Activated T-helper 17 cell treated with anti-CD3 and anti-CD28 coated beads, Interleukin-2, amount 50 U/mL, for 72 hours (primary cell): ENCODE measurements at places on chromosomes 2 and 18.

GRCh38 chr2:76252704-76253103 lies 542.0 kb upstream of the GCFC2 start:
- no peak for ATAC-seq

DNA sequence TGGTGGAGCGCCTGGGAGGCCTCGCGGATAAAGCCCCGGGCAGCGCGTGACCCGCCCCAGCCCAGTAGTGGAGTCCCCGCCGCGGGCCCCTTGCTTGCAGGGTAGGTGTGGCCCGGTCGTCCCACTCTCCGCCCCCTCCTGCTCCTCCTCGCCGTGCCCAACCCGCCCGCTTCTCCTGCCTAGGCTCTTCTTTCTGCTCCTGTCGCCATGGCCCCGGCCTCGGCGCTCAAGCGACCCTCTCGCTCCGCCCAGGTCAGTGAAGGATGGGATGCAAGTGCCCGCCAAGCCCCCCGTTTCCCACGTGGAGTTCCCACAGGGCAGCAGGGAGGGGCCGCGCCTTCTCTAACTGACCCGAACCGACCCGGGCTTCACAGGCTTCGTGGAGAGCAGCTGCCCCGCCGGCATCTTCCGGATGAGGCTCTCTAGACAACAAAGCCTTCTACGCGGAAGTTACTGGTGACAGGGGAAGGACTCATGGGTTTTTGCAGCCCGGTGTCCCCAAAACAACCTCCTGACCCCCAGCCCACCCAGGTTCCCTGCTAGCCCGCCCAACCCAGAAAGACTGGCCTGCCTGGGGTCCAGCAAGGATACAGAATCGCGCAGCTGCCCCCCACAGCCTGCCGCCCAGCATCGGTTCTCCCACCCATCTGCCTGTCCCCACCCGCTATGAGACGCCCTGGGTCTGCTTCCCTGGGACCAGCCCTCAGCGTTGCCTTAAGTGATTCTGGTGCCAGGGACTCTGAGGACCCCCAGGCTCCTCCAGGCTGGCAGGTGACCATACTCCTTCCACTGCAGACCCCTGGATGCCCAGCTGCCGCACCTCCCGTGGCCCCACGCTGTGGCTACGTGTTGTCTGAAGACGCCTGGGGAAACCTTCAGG lies 32.8 kb downstream of the TTC32 start:
- peak; percentile 91 for ATAC-seq

DNA sequence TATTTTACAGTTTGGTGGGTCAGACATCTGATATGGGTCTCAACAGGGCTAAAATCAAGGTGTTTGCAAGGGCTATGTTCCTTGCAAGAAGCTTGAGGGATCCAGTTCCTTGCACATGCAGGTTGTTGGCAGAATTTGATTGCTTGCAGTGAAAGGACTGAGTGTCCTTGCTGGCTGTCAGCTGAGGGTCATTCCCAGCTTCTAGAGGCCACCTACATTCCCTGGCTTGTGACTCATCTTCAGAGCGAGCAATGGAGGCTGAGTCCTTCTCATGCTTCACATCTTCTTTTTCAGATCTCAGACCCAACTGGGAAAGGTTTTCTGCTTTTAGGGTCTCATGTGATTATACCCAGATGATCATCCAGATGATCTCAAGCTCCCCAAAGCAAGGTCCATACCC lies 12.4 kb downstream of the MEX3C start:
- ATAC-seq, result no peak

GRCh38 chr2:177422271-177422670 lies 29.7 kb downstream of the AGPS start:
- no peak for ATAC-seq

GRCh38 chr2:236618370-236618769 lies 48.7 kb downstream of the ACKR3 start:
- ATAC-seq, result no peak

GRCh38 chr2:84901593-84902120 lies 3.8 kb upstream of the TMSB10 start:
- peak; percentile 27 for ATAC-seq

DNA sequence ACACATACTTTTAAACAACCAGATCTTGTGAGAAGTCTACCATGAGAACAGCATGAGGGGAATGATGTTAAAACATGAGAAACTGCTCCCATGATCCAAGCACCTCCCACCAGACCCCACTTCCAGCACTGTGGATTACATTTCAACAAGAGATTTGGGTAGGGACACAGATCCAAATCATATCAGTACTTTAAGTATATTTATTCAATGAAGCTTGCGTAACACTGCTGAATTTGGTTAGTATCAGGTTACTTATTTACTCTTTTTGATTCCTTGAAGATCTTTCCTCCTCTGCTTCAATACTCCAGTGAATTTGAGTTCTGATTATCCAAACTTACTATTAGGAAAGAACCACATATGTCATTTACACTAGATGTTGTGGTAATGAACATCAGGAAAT lies 418.6 kb downstream of the PIK3C3 start:
- no peak for ATAC-seq
